CD4-positive, alpha-beta T cell treated with Interleukin-4 for 4 hours (primary cell): ENCODE measurements at places on chromosomes 16 and 17.

DNA sequence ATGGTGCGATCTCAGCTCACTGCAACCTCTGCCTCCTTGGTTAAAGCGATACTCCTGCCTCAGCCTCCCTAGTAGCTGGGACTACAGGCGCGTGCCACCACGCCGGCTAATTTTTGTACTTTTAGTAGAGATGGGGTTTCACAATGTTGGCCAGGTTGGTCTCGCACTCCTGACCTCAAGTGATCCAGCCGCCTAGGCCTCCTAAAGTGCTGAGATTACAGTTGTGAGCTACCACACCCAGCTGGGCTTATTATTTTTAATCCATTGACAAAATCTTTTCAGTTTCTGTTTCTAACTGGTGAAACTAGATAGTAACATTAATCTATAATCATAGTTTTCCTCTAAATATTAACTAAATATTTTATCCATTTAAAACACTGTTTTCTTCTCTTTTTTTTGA lies 5.9 kb downstream of the FAM234A start:
- DNase-seq = no peak

DNA sequence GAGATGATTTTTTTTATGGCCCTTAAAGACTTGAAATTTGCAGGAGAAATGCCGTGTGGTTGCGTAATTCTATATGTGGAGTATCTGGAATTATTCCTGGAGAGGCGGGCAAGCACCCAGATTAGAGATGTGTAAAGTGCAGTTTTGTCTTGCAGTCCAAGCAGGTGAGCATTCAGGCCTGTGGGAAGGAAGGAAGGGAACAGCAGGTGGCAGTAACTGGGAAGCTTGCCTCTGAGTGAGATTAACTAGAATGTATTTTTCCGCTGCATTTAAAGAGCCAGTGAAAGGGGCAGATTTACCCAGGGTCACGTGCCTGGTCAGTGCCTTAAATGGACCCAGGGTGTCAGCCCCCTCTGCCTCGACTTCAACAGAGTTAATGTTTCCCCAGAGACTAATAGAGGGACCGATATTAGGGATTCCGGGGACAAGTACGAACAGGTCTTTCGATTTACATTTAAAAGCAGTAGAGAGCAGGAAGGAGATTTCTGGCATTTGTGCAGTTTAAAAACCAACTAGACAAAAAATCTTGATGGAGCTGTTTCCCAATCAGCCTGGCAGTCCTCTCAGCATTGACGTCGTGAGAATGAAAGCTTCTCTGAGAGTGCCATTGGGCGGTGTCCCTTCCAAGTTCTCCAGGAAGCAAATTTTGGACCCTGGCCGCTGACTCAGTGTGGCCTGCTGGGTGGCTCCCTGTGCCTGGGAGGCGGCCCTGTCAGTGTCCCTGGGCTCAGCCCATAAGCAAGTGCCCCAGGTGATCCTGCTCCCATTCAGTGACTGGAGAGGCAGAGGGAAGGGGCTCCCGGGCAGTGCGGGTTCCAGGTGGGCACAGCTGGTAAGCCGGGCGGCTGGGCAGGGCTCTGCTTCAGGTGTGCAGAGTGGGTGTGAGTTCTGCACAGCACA lies 38.2 kb downstream of the KSR1 start:
- DNase-seq = no peak

DNA sequence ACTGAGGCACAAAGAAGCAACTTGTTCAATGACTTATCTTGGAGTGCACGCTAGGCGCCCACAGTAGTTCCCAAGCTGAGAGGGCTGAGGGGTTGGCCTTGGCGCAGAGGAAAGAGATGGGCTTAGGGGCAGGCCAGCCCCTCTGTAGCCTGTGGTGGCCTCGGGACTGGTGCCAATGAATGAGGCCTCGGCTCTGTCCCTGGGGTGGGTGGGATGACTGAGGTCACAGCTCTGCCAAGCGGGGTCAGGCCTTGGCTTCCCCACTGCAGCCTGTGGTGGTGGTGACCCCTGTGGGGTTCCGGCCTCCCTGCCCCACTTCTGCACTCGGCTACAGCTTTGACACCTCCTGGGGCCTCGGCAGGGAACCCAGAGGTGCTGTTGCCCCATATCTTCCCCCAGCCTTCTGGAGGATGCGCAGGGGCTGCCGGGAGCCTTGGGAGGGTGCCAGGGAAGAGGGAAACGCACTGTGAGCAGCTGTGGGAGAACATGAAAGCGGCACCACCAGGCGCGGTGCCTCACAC lies 46.0 kb downstream of the BEAN1 start:
- no peak for DNase-seq

DNA sequence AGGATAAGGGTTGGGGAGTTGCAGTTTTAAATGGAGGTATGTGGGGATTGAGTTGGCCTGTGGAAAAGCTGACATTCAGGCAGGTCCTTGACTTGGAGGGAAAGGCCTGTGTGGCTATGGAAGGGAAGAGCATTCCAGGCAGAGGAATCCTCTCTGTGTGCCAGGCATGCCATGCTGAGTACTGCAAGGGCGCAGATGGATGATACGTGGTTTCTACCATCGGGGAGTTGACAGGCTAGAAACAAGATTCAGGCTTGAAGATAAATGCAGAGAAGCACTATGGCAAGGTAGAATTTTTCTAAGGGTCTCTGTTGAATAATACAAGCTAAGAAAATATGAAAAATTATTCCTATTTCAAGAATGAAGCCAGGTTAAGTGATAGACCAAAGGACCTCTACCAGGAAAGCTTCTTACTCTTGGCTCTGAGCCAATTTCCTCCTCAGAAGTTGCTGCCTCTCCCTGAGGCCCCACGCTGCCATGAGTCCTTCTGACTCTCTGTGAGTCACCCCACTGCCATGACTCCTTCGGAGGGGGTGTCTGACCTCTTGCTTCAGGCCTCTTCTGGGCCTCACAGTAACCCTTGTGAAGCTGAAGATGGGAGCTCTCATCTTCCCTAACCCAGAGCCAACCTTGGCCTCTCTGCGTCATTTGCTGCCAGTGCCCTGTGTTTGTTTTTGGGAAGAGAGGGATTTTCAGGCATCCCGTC lies 75.8 kb downstream of the WNT3 start:
- DNase-seq = no peak

GRCh38 chr17:76243826-76244679 lies 3.8 kb upstream of the RNF157 start:
- no peak for DNase-seq

- no peak for DNase-seq
Observed at GRCh38 chr17:50396261-50397110, 837 bp downstream of the LRRC59 start.

DNA sequence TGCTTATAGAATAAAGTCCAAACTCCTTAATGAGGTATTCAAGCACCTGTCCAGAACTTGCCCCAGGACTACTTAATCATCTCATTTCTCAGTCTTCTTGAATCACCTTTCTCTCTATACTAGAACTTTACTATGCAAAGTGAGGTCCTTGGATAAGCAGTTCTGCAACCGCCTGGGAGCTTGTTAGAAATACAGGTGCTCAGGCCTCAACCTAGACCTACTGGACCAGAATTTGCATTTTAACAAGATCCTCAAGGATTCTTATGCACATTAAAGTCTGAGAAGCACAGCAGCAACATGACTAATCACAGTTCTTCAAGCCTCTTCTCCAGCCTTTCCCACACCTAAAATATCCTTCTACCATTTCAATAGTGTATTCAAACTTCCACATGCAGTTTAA lies 61.7 kb downstream of the GRB7 start:
- DNase-seq = no peak

DNA sequence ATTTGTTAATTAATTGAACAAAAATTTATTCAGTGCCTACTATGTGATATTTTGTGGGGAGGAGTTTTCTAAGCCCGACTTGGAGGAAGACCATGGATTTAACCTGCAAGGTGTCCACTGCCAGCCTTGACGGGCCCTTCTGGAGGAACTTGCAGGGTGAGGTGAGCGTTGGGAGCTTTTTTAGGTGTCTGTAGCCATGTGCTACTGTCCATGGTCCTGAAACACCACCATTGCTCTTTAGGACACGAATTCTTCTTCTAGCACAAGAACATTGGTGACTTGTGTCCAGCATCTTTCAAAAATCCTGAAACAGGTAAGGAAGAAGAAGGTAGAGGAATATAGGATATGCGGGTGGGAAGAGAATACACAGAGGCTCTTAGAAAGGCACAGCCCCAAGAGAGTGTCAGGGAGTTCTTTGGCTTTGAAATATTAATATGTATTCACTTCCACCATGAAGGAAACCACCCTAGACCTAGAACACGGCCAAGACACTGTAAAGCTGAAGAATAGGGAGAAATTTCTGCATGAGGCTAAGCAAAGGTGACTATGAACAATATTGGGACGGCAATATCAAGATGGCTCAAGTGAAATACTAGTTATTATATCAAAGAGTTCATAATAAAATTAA lies 27.9 kb upstream of the OR4D1 start:
- DNase-seq = peak; percentile 44

DNA sequence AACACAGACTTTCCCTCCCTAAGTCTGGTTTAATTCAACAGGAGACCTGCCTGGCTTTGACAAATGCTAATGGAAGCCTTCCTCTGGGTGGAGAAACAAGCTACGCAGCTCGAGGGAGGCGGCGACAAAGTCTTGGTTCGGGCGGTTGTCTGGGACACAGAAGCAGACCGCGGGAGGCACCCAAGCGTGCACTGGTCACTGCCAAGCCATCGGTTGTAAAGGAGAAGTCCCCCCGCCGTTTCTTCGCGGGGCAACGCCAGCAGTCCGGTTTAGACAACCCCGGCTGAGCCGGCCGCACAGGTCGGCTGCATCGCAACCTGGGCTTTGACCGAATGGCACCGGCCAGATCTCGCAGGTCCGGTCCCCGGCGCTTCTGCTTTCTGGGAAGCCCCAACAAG lies 586 bp downstream of the GLYR1 start:
- no peak for DNase-seq

- DNase-seq = no peak
Observed at GRCh38 chr17:10052106-10052813, 146.1 kb downstream of the GAS7 start.

DNA sequence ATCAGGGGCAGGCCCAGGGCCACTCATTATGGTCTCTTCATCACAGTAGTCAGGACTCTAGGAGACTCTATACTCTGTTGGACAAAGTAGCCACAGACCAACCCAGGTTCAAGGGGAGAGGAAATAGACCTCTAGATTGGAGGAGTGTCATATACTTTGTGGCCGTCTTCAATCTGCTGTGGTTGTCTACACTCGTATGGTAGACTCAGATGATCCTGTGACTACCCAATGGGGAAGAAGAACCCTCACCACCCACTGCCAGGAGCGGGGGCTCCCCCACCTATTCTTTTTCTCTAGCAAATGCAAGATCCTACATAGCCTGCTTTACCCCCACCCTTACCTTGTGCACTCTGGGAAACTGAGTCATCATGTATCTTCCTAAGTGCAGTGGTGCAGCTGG lies 80.5 kb downstream of the KSR1 start:
- DNase-seq = no peak

- no peak for DNase-seq
Observed at GRCh38 chr17:19275457-19276127, 38.4 kb downstream of the EPN2 start.

DNA sequence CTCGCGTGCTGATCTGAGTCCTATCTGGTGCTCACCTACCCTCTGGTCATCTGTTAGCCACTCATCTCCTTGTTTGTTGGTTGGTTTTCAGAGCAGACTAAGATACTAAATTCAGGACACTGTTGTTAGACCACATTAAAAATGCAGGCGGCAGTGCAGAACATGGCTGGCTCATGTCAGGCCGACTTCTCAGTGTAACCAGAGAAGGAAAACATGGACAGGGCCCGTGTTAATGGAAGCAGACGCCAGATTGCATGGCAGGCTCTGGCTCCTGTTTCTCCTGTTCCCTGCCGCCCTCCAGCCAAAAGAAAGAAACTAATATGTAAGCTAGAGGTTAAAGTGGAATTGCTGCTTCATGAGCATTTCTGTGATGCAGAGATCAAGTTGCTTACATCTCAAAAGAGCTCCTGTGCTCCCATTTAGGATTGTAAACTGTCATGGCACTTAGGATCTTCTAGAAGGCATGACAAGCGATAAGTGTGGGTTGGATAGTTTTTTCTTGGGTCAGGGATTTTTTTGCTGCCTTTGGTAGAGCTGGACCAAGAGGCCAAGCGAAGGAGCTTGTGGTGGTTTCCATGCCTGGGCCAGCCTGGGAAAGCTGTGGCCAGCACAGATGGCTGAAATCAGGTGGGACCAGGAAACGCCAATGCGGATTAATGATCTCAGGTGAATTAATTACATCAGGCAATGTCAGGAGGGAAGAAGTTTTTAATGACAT lies 56.1 kb downstream of the YPEL2 start:
- no peak for DNase-seq

GRCh38 chr17:28145348-28145747 lies 102.9 kb downstream of the NLK start:
- DNase-seq = no peak

- DNase-seq = no peak
Observed at GRCh38 chr17:1762901-1763898, 1.3 kb downstream of the SERPINF1 start.

DNA sequence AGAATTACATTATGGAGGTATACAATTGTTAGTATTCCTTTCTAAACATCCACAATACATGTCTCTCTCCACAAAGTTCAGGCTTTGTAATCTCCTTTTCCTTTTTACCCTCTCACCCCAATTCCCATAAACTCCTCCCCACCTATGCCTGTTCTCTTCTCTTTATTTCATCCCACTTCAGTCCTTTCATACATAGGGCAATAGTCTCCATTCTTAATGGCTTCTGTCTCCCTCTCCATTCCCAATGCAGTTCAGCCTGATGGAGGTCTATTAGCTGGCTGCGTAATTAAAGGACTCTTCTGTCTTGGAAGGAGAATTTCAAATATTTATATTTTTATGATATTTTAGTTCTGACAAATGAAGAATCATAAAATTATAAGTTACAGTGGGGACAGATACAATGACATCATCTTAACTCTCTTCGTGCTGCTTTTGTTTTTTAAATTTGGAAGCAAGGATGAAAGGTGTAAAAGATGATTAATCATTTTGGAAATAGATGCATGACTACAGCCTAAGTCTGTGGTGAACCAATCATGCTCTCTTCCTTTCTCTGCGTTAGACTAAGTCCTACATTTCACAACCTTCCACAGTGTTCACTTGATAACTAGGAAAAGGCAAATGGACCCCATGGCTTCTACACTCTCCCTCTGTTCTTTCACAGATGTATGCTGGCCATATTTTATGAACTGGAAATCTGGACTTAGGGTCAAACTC lies 11.2 kb upstream of the FAM20A start:
- no peak for DNase-seq
